Activated naive CD4-positive, alpha-beta T cell treated with anti-CD3 and anti-CD28 coated beads, Interleukin-2, amount 50 U/mL, for 72 hours (primary cell): ENCODE measurements at places on chromosomes 16 and 17.

DNA sequence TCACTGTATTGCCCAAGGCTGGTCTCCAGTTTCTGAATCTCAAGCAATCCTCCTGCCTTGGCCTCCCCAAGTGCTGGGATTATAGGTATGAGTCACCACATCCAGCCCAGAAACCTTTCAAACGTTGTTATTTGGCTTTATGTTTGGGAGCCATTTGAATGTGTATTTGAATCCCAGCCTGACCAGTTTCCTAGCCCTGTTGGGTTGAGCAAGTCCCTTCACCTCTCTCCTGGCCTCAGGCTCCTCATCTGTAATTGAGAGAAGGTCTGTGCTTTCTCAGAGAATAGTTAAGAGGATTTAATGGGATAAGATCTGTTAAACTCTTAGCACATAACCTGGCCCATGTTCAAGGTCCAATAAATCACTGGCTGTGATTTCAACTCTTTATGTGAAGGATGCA lies 385.8 kb upstream of the RBFOX1 start:
- no peak for DNase-seq

GRCh38 chr16:81778231-81778630 lies 860 bp upstream of the PLCG2 start:
- no peak for DNase-seq

- DNase-seq: no peak
These were observed 38.8 kb downstream of the RPGRIP1L start for GRCh38 chr16:53664724-53665345.

- no peak for DNase-seq
These were observed 11.6 kb downstream of the ZNRF1 start for GRCh38 chr16:75010427-75010826.

DNA sequence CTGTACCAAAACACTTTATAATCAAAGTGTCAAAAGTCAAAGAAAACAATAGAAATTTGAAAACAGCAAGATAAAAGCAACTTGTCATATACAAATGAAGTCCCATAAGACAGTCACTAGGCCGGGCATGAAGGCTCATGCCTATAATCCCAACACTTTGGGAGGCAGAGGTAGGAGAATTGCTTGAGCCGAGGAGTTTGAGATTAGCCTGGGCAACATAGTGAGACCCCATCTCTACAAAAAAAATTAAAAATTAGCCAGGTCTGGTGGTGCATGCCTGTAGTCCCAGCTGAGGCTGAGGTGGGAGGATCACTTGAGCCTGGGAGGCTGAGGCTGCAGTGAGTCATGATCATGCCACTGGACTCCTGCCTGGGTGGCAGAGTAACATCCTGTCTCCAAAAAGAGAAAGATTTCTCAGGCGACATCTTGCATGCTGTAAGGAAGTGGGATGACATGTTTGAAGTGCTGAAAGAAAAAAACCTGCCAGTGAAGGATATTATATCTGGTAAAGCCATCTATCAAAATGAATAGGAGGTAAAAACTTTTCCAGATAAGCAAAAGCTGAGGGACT lies 98.7 kb upstream of the NACA2 start:
- no peak for DNase-seq

- DNase-seq: no peak
These were observed 47.8 kb upstream of the NLRP1 start for GRCh38 chr17:5631958-5632590.

DNA sequence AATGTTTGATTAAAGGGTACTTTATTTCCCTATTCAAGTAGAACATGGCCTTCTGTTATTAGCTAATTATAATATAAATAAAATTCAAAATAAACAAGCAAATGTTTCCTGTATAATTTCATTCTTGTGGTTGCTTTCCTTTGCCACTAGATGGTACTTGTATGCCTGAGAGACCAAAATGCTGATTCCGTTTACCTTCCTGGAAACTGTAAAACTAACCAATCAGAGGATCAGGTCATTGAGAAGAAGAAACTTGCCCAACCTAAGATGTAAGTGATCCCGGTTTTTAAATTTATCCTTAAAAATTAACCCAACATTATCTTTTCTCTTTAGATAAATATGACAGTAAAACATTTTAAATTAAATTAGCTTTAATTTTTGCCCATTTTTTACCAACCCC lies 8.1 kb upstream of the ABCA5 start:
- no peak for DNase-seq

- DNase-seq: no peak
These were observed 3.0 kb downstream of the NACA2 start for GRCh38 chr17:61587807-61588660.

DNA sequence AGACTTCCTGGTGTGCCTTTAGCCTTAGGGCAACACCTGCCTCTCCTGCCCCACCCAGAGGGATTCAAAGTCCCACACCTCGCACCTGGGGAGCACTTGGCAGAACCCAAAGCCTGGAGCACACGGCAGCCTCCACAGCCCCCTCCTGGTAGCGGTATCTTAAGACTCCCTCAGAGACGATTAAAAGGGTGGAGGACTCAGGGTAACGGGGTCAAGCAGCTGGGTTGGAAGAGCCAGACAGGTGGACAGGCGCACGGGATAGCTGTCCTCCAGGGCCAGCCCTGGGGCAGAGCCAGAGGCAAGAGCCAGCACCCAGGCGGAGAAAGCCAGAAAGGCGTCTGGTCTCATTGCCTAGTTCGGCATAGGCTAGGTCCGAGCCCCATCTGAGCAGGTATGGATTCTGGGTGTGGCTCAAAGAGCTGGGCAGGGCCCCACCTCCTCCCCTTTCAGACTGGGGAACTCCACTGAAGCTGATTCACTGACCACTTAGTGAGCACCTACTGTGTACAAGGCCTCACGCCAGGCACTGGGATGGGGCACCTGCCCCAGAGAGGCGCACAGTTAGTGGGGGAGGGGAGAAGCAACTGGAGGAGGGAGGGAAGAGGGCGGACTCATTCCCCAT lies 55.0 kb upstream of the MEAK7 start:
- no peak for DNase-seq

DNA sequence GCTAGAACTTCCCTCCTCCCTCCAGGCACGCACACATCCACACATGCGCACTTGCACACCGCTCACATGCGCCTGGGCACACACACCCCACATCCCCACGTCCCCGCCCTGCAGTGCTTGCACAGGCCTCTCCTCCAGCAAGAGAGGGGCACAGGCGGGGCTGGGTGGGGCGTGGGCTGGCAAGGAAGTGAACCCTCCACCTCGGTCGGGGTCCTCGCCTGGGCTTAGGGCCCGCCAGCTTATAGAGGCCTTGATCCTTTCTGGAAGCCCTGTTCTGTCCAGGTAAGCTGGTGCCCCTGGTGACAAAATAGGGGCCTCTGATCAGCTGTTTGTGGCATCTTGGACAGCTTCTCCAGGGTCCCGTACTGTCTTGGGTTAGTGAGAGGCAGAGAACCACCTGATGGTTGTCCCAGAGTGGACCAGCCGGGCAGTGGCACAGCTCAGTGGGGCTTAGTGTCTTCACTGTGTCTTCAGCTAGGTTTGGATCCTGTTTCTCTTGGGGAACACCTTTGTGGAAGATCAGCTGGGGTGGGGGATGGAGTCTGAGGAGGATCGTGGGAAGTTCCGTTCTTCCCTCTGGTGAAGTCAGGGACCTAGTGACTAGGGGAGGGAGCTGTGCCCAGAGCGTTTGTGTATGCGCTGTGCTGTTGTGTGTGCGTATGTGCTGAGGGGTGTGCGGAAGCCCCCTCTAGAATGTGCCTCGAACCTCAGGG lies 12.1 kb downstream of the TBX4 start:
- DNase-seq: no peak

DNA sequence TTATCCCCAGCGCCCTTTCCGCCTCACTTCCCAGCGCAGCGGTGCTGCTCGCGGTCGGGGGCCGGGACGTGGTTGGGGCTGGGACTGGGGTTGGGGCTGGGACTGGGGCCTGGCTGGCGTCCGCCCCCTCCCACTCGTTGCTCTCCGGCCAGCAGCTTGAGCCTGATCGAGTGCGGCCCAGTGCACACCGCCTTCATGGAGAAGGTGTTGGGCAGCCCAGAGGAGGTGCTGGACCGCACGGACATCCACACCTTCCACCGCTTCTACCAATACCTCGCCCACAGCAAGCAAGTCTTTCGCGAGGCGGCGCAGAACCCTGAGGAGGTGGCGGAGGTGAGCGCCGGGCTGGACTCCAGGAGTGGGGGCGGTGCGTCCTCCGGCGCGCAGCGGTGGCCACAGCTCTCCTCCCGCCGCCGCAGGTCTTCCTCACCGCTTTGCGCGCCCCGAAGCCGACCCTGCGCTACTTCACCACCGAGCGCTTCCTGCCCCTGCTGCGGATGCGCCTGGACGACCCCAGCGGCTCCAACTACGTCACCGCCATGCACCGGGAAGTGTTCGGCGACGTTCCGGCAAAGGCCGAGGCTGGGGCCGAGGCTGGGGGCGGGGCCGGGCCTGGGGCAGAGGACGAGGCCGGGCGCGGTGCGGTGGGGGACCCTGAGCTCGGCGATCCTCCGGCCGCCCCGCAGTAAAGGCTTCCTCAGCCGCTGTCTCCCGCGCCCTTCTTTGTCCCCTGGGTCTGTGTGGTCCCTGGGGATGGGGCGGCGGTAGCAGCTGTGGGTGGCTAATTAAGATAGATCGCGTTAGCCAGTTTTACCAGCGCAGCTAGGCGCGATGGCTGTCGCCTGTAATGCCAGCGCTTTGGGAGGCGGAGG lies 1.8 kb downstream of the HSD17B1 start:
- peak; percentile 85 for DNase-seq

DNA sequence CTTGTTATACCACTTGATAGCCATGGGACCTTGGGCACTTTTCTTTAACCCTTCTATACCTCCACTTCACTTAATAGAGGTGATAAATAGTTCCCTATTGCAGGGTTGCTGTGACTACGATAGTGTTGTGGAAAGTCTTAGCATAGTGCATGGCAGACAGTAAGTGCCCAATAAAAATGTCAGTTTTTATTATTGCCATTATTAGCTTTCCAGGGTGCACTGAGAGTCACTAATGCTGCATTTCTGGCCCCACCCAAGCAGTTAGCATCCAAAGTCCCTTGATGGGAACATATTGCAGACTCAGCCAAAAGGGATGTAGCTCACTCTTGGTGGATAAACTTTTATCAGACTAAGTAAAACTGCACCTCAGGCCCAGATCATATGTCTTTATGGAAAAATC lies 41.5 kb upstream of the TEKT3 start:
- no peak for DNase-seq

- no peak for DNase-seq
These were observed 108.5 kb upstream of the CCL2 start for GRCh38 chr17:34146440-34147043.

GRCh38 chr17:9298135-9298534 lies 276.8 kb downstream of the NTN1 start:
- no peak for DNase-seq

GRCh38 chr17:51947160-51947735 lies 211.3 kb downstream of the CA10 start:
- DNase-seq: no peak

GRCh38 chr17:5464717-5465507 lies 3.9 kb downstream of the DHX33 start:
- no peak for DNase-seq

GRCh38 chr17:12727881-12728280 lies 61.4 kb upstream of the ARHGAP44 start:
- no peak for DNase-seq

DNA sequence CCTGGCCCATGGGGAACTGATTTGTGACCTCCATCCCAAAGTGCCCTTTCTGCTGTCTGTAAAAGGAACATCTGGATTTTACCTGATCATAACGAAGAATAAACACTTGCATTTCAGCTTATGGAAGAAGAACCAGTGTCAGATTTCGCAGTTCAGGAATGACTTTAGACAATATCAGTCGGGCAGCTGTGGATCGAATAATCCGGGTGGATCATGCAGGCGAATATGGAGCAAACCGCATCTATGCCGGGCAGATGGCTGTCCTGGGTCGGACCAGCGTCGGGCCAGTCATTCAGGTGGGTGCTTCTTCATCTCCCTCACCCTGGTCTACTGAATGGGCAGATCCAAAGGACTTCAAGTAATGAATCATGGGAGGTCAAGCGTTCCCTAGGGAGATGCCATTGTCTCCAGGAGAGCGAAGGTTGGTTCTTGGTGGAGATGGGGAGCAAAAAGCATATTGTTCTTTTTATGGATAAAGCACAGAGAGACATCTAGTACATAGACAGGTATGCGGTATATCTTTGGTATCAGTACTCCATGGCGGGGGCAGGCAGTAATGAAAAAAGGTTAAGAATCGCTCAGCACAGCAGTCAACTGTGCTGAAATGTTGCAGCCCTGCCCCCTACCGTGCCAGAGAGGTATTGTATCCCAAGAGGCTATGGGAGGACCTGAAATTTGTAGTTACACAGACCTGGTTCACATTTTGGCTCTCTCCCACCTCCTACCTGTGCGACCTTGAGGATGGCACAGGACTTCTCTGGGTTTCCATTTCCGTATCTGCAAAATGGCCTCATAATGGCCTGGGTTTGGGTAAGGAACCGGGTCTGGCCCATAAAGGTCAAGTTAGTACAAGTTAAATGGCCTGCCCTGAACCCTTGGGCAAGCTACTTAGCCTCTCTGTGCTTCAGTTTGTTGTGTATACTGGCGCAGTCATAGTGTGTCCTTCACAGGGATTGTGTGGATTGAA lies 4.7 kb downstream of the COQ7 start:
- no peak for DNase-seq

DNA sequence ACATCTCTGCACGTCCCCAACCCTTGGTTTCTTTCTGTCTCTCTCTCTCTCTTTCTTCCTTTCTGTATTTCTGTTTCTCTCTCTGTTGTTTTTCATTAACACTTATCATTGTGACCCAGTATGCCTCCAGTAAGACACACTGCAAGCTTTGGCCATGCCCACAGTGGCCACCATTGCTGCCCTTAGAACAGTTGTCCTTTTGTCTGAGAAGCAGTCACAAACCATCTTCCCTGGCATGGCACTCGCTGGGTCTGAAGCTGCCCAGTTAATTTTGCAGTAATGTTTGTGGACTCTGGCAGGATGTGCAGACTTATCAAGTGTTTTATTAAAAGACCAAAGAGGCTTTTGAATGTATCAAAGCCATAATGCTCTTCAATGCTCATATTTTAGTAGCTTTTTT lies 146.9 kb downstream of the MSI2 start:
- no peak for DNase-seq

GRCh38 chr16:78254841-78255240 lies 155.4 kb downstream of the WWOX start:
- no peak for DNase-seq

- DNase-seq: no peak
These were observed 1067.9 kb upstream of the EEF2KMT start for GRCh38 chr16:6165330-6165979.
